Hepatic stellate cell (primary cell): ENCODE measurements at places on chromosomes 3 and 15.
A peak's percentile ranks its signal among the peaks of the same experiment; 100 is the strongest.

DNA sequence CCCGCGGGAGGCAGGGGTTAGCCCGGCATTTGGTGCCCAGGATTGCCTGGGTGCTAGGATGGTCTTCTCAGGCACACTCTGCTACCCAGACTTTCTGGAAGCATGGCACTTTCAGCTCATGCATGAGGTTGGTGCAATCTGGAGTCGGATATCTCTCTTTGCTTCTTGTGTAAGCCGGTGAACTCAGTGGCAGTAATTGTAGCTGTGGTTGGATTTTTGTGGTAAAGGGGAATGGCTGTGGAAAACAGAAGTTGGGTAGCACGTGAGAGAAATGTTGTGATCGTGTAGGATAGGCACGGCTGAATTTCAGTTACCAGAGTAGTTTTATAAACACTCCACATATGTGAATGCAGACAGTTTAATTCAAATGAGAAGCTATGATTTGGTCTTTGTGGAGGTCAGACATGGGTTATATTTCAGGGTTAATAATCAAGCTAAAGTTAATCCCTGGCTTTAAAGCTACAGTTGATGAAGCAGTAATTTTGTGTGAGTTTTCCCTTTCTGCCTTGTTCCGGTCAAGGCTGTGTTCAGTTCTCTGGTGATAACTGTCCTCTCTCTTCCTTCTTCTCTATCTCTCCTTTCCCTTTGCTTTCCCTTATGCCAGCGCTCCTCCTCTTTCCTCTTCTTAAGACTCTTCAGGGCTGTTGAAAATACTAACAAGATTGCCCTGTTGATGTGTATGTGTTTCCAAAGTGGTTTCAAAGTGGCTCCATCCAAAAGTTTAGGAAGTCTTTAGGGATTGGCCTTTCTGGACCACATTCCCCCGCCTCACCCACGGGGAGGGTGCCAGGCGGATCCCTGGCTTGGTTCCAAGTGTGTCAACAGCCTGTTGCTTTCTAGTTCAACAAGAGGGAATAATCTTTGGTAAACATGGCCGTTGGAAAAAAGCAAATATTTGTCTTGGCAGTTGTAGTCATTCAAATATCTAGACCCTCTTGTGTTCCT lies 404.6 kb upstream of the C2CD4B start:
- peak; percentile 60 for DNase-seq

GRCh38 chr3:61522060-61522459 lies 39.3 kb upstream of the PTPRG start:
- DNase-seq: no peak

DNA sequence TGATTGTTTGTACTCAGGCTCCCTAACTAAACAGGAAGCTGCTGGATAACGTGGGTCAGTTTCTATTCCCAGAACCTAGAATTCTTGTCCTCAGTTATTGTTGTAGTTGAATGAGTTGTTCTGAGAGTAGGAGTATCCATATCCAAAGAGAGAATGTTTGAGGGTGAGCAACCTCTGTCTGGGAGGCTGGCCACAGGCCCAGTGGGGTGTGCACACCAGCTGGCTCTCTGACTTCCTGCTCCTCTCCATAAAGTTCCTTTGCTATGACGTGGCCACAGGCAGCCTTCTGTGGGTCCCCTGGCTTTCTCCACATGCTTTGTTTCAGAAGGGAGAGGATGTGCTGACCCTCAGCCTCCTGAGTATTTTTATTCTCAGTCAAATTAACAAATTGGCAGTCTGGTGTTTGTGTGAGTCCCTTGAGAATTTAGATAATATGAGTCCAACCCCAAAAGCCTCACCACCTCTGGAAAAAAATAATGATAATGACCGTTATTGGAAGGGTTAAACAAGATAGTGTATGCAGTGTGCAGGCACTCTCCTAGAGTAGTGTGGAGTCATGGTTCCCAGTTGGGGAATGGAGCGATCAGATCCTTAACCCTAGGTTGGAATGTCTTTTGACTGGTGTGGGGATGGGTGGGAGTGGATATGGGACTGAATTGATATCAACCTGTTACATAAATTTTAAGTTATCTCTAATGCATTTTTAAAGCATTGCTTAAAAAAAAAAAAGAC lies 47.6 kb upstream of the MED12L start:
- peak; percentile 79 for DNase-seq

GRCh38 chr3:20325563-20325962 lies 139.6 kb upstream of the SGO1 start:
- DNase-seq: no peak

GRCh38 chr3:150327678-150328653 lies 80.1 kb upstream of the TSC22D2 start:
- no peak for DNase-seq

- peak; percentile 92 for DNase-seq
Observed at GRCh38 chr3:53219895-53220483, 35.8 kb downstream of the TKT start.

DNA sequence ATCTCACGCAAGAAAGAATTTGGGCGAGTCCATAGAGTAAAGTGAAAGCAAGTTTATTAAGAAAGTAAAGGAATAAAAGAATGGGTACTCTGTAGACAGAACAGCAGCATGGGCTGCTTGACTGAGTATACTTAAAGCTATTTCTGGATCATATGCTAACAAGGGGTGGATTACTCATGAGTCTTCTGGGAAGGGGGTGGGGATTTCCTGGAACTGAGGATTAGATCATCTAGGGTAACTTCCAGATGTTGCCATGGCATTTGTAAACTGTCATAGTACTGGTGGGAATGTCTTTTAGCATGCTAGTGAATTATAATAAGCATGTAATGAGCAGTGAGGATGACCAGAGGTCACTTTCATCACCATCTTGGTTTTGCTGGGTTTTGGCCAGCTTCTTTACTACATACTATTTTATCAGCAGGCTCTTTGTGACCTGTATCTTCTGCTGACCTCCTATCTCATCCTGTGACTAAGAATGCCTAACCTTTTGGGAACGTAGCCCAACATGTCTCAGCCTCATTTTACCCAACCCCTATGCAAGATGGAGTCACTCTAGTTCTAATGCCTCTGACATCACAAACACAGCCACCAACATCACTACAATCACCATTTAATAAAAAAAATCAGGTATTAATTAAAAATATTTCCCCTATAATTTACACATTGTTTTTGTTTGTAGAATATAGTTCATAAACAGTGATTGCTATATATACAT lies 890.7 kb upstream of the EPHA6 start:
- peak; percentile 32 for DNase-seq

DNA sequence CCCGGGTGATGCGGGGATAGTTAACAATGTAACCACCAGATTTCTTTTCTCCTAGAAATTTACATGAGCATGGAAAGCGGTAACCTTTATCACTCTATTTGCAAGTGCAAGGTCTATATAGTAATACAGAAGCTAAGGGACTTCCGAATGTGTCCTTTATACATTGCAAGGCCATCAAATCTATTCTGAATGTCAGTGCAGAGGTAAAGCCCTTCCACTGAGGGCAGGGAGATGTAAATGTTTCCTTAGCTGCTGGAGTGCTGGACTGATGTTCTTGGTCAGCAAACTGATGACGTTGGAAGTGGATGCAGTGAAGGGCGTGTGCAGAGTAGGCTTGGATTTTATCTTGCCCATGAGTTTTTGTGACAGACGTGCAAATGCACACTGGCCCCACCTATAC lies 6.2 kb downstream of the ALDH1A3 start:
- DNase-seq: no peak

- DNase-seq: peak; percentile 57
Observed at GRCh38 chr3:73624017-73624820, 522 bp downstream of the PDZRN3 start.

DNA sequence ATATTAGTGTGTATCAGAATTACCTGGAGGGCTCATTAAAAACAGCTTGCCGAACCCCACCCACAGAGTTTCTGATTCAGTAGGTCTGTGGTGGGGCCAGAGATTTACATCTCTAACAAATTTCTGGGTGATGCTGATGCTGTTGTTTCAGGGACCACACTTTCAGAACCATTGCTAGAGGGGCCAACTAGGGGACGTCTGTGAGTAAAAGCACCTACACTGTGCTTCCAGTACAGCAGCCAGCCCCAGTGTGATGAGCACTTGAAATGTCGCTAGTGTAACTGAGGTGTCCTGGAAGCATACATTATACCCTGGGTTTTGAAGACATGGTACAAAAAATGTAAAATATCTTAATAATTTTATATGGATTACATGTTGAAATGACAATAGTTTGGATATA lies 33.0 kb downstream of the AGTR1 start:
- no peak for DNase-seq

- no peak for DNase-seq
Observed at GRCh38 chr3:186187401-186188275, 78.7 kb upstream of the ETV5 start.

GRCh38 chr15:42107473-42107872 lies 13.1 kb upstream of the PLA2G4D start:
- no peak for DNase-seq

GRCh38 chr3:185046603-185047002 lies 106.3 kb downstream of the C3orf70 start:
- DNase-seq: no peak

- DNase-seq: peak; percentile 50
Observed at GRCh38 chr15:38398134-38398533, 55.8 kb upstream of the FAM98B start.

- DNase-seq: no peak
Observed at GRCh38 chr15:63165166-63165859, 8.0 kb upstream of the RPS27L start.

GRCh38 chr15:69976366-69976994 lies 121.2 kb downstream of the TLE3 start:
- DNase-seq: no peak

- DNase-seq: no peak
Observed at GRCh38 chr15:90618330-90619125, 88.8 kb downstream of the CRTC3 start.

DNA sequence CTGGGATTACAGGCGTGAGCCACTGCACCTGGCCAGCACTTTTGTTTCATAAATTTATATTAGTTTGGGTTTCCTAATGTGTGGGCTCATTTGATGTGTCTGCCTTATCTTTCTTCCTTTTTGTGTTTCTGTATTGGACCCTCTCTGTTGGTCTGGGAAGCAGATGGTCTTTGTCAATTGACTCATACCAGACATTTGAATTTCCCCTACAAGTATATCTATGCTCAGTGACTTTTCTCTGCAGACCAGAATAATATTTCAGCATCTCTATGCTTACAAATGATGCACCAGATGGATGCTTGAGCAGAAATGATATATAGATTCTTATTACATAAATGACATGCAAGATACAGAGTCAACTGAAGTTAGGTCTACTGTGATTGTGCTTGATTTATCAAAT lies 329.9 kb upstream of the SLCO3A1 start:
- DNase-seq: no peak
